Dermis microvascular lymphatic vessel endothelial cell (primary cell): ENCODE measurements at places on chromosomes 7 and 10. TPM values are rescaled to one million over a fixed set of nuclear protein-coding genes. Genes with fewer than 3 reads are reported as not detected.

DNA sequence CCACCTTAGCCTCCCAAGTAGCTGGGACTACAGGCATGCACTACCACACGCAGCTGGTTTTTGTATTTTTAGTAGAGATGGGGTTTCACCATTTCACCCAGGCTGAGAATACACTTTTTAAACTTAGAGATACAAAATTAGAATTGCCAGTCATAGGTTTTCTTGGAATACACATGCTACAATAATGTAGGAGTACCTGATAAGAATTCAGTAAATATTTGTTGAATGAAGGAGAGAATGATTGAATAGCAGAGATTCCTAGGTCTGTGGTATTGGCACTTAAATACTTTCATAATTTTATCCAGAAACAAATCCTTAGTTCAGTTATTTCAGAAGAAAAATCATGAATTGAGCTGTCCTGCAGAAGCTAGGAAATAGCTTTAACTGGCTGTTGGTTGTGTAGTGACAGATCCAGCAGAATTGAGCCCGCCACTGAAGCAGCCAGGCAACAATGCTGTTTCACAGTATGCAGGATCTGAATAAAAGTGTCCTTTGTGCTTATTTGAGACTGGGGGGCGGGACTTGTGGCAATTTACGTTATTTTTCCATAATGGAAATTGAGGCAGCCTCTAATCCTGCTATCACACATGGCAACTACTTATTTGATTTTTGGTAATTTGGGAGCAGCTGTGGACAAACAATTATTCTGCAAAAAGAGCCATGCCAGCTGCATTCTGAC lies 31.5 kb downstream of the NRF1 start:
- no peak for DNase-seq

GRCh38 chr10:3346851-3347250 lies 174.3 kb upstream of the PITRM1 start:
- no peak for DNase-seq

- peak; percentile 65 for DNase-seq
These were observed 31.6 kb downstream of the OGDH start for GRCh38 chr7:44637788-44638594.

GRCh38 chr10:77726732-77727131 lies 89.1 kb upstream of the KCNMA1 start:
- DNase-seq: no peak

Gene TYW1B
- 1.4 and 3.7 TPM in 2 replicates for total RNA-seq
